ENCODE measurements at places on chromosomes 1 and 21.
A peak's percentile ranks its signal among the peaks of the same experiment; 100 is the strongest.

GRCh38 chr1:21550866-21551475 is 41.7 kb downstream of the ALPL start:
- no peak for DNase-seq

DNA sequence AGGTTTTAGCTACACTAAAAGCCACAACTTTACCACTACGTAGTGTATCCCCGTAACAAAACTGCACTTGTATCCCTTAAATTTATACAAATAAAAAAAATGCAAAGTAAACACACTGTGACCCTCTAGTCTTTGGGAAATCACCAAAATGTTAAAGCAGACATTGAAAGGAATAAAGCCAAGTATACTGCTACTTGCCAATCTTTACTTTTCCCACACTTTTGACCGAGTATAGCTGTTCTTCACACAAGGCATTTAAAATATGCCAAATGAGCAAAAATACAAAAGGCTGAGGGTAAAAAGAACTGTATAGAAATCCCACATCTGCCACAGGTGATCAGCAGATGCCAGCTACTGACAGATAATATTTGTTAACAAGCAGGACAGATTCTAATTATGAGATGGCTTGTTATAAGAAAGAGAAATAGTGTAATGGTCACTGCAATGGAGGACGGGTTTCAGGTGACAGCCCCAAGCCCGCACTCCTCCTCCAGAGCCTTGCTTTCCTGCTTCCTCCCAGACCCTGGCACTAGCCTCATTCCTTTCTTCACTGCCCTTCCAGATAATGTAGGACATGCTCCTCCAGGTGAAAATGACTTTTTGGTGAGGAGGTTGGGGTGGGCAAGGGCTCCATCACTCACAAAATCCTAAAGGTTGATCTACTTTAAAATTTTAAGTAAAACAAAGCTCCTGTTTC is 18.1 kb downstream of the KCNT2 start:
- DNase-seq: no peak

DNA sequence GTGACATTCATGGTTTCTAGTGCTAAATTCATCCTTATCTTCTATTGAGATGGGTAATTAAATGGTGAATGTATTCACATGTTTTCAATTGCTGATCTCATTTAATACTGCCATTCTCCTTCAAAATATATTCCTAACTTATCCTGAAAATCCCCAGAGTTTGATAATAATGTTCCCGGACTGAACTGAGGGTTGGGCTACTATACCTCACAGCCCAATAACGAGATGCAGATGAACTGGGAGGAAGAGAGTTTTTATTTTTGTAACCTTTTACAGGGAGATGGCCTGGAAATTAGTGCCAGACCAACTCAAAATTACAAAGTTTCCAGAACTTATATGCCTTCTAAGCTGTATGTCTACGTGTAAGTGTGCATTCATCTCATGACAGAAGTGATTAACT is 210.8 kb downstream of the APP start:
- no peak for DNase-seq

DNA sequence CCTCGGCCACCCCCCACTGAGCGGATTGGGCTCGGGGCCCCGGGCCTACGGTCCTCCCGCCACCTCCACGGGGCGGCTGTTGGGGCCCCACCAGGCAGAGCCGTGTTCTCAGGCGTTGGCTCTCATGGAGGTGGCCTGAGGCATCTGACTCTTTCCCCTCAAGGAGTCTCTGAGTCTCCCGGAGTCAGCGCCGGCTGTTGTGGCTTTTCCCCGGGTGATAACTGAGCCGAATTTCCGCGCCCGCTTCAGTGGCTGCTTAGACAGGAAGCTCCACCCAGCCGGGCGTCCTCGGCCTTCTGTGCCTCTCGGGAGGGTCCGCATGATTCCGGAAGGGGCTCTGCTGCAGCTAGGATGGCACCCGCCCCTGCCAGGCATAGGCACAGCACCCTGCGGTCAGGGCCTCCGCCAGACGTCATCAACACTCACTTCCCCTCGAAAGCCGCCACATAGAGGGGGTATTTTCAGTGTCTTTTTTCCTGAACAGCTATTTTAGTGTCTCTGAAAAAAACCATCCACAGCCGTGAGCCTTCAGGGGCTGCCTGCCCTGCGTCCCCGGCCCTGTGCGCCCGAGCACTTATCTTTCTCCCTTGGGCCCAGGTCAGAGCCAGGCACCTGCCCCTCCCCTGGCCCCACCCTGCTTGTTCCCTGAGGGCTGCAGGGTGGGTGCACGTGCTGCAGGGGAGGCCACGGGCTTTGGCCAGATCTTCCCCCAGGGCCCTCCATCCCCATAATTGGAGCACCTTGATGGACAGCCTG is 72.9 kb downstream of the SKI start:
- DNase-seq: peak; percentile 72

GRCh38 chr21:45379901-45380330 is 25.0 kb upstream of the COL18A1 start:
- no peak for DNase-seq

- DNase-seq: peak; percentile 32
Measured at GRCh38 chr1:174815036-174815435, 184.7 kb upstream of the CACYBP start.

DNA sequence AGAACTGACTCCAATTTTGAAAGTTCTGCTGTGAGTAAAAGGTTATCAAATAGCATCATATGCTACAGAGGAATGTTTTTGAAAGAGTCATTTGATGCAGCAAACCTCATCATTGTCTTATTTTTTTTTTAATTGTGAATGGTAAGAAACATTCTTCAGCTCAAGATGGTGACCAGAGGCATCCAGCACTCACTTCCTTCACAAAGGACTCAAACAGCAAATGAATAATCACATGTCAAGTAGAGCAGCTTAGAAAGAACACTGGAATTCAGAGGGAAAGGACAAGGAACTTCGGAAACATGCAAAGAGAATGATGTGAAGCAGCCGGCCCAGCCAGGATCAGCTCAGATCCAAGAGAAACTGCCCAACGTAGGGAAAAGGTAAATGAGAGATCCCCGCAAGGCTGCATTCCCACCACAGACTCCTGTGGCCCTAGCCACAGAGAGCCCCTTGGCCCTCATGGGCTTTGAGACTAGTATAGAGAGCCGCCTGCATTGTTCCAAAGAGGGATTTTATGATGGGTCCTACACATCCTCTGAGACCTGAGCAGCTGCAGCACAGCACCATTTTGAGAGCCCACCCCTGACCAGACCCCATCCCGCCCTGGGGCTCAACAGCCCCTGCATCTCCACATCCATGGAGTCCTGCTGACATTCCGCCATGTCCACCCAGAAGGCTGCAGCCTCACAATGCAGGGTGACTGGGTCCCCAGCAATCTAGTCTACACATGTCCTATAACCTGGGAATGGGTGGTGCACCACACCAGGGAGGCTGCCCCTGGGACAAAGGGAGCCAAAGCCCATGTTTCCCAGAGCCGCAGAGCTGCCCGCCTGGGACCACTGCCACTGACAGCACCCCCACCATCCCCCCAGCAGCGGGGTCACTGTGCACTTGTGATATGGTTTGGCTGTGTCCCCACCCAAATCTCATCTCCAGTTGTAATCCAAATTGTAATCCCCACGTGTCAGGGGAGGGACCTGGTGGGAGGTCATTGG is 21.2 kb upstream of the UTS2 start:
- no peak for DNase-seq

- no peak for DNase-seq
Measured at GRCh38 chr1:81584398-81584797, 216.3 kb upstream of the ADGRL2 start.

DNA sequence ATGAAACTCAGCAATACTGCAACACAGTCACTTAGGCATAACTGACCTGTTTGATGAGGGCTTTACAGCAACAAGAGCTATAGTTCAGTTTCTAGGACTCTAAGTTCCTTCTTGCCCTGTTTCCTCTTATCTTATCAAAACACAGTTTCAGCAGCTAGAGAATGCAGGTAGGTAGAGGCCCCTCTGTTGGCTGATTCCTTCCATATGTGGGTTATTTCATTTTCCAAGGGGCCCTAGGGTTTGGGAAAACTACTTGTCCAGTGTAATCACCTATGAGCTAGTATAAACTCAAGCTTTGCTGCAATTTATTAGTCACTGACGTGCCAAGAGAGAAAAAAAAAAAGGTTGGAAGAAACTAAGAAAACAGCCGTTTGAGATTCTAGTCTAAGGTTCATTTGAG is 607.7 kb upstream of the USP24 start:
- DNase-seq: no peak

GRCh38 chr21:37085726-37086125 is 12.7 kb downstream of the TTC3 start:
- DNase-seq: no peak

- DNase-seq: peak; percentile 20
Measured at GRCh38 chr1:160217481-160218051, 12.4 kb downstream of the PEA15 start.

DNA sequence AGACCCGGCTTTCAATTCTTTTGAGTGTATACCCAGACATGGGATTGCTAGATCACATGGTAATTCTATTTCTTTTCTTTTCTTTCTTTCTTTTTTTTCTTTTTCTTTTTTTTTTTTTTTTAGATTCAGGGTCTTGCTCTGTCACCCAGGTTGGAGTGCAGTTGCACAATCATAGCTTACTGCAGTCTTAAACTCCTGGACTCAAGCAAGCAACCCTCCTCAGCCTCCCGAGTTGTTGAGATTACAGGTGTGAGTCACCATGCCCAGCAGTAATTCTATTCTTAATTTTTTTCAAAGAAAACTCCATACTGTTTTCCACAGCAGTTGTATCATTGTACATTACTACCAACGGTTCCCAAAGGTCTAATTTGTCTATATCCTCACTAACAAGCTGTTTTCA is 13.5 kb upstream of the RNF186 start:
- peak; percentile 42 for DNase-seq

DNA sequence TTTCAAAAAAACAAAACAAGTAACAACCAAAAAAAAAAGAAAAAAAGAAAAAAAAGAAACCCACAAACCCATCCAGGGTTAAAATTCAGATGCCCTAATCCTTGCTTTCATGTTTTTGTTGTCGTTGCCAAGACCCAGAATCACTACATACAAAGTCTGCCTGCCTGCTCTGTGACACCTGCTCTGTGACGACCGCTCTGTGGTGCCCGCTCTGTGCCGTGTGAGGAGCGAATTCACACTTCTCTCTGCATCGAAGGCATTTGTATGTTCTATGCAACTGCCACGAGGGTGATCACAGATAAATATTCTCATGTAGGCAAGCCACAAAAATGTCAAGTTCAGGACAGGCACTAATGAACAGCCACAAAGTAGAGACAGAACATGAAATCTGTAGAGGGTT is 178.6 kb downstream of the SLC45A1 start:
- no peak for DNase-seq

DNA sequence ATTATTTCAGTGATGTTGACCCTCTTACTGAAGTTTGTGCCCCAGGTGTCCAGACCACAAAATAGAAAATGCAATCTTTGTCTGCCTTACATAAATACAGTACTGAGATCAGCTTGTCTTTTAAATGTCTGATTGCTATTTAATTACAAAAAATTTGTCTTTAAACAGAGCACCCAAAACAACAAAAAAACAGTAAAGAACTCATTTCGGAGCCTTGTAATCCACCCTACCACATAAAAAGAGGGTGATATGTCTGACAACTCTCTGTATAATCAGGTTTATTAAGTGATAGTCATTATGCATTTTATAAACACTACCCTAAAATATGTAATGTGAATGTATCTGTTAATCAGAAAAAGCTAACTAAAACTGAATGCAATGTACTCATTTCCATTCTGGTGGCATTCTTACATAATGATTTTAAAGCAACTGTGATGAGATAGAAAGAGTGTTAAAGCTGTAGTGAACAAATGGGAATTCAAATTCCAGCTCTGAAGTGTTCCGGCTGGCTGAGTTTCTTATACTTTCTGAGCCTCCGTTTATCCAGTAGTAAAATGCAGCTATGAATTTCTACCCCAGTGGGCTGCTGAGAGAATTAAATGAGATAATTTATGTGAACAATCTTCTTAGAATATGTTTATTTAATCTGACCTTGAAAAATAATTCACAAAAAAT is 486.6 kb downstream of the USP25 start:
- DNase-seq: no peak

DNA sequence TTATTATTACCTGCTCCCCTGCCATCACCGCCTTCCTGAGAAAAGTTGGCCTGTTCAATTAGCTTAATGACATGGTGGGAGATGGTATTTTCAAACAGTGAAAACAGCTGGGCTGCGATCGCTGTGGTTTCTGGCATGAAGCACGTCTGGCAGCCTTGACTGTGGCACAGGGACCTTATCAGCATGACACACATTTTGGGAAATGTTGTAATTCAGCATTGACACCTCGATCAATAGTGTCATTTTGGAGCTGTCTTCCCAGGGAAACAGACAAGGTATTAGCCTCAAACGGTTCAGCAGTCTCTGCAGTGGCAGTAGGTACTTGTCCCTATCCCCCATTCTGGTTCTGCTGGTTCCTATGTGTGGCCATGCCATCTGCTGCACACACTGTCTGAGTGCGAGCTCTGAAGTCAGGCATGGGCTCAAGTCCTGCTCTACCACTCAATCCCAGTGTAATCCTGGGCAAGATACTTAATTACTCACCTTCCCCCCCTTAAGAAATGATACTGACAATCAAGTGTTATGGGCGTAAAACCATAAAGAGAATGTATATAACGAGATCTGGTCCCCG is 154.5 kb upstream of the KCND3 start:
- DNase-seq: no peak

- no peak for DNase-seq
Measured at GRCh38 chr1:20207546-20207945, 21.2 kb upstream of the PLA2G2C start.

DNA sequence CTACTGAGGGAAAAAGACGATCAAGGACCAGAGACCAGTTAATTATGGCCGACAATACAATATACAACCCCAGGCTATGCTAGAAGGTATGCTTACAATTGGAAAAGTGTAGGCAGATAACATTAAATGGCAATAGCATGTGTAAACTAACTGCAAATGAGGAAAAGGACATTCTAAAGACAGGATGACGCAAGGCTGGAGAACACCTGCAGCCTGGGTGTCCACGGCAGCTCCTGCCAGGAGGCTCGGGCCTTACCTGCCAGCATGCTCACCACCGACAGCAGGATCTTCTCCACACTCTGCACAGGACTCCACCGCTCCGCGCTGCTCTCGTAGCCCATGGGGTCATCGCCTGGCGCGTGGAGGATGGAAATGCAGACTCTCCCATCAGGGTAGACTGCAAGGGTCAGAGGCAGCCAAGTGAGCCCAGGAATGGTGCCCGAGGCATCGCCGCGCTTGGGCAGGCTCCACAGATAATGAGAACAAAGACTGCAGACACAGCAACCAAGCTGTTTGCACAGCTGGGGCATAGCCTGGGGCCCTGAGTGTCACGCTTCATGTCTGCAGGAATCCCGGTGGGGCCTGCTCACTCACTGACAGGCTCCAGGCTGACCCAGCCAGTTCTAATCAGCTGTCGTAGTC is 28.2 kb downstream of the UBE2G2 start:
- DNase-seq: no peak

DNA sequence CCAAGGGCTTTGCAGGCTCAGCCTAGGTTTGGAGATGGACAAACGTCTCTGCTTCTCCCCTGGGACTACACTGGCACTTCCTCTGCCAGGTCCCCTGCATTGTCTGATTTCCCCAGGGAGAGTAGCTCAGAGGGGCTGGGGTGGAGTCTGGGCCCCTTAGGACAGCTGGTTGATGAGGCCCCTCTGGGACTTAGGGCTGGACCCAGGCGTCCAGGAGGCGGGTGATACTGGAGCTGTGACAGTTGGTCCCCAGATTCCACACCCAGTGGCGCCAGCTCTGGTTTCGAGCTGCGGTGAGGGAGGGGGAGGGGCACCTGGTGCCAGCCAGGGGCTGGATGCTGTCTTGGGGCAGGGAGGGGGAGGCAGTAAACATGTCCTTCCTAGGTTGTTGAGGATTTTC is 7.4 kb upstream of the MEX3A start:
- DNase-seq: no peak

GRCh38 chr1:230540421-230541155 is 101.7 kb upstream of the COG2 start:
- no peak for DNase-seq

Measured in fibroblast of pulmonary artery (primary cell).